ENCODE measurements at places on chromosomes 2 and 18.

DNA sequence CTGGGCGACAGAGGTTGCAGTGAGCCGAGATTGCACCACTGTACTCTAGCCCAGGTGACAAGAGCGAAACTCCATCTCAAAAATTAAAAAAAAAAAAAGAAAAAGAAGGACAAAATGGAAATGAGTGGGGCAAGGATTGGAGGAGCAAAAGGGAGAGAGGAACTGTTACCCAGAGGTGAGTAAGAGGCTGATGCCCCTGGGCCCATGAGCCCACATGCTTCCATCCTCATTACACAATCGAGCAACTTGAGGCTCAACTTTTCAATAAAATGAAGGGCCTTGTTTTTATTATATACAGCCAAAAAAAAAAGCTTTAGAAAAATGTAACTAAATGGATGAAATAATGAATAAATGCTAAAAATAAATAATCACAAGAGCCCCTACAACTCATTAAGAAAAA lies 91.7 kb upstream of the YWHAQ start:
- DNase-seq = no peak

GRCh38 chr18:65567372-65567771 lies 183.4 kb upstream of the CDH7 start:
- peak; percentile 61 for DNase-seq

GRCh38 chr2:12718015-12718671 lies 1.4 kb downstream of the TRIB2 start:
- DNase-seq = peak; percentile 51

DNA sequence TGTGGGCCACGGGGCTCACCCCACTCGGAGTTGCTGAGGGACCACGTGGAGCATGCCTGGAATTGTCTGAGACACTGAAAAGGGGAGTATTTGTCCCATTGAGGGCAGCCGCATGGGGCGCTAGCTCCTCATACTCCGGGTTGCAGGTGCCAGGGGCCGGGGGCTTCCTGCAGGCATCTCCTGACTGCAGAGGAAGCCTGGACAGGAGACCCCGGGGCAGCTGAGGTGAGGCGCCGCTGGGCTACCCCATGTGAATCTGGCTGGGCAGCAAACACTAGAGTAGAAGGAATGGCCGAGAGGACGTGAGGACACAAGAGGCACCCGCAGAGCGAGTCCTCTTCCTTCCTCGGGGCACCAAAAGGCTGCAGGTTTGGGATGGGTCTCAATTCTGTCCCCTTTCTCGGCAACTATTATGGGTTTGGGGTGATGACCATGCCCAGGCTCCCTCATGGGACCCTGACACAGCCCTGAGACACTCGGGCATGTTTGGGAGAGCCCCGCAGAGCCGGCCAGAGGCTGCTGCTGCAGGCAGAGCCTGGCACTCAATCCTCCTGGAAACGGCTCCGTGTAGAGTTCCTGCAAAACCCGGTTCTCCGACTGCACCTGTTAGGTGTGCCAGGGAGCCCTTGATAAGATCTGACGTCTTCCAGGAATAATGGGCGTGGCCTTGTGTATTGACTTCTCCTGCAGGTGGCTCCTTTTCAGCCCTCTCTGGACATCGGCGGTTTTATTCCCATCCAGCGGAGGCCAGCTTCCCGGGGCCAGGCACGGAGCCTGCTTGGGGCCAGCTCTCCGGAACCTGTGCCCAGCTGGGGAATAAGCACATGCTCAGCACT lies 77.0 kb downstream of the CTIF start:
- DNase-seq = no peak

DNA sequence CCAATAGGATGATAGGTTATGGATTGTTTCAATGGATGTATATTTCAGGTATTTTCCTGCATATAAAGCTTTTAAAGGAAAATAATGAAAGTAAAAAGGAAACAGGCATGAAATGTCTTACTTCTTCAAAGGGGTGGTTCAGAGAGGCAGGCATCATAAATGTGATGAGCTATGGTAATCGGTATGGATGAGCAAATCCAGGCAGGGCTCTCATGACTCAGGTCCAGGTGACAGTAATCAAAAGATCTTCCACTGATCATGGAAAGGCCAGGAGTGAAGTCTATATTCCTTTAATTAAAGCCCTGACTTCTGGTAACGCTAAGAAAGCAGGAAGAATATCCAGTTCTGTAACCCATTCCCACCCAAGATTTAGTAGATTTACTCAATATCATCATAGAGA lies 48.7 kb upstream of the RGPD4 start:
- DNase-seq = no peak

GRCh38 chr18:12559319-12559718 lies 98.6 kb downstream of the SPIRE1 start:
- DNase-seq = no peak

- no peak for DNase-seq
Observed at GRCh38 chr2:189534854-189535832, 45.4 kb downstream of the SLC40A1 start.

DNA sequence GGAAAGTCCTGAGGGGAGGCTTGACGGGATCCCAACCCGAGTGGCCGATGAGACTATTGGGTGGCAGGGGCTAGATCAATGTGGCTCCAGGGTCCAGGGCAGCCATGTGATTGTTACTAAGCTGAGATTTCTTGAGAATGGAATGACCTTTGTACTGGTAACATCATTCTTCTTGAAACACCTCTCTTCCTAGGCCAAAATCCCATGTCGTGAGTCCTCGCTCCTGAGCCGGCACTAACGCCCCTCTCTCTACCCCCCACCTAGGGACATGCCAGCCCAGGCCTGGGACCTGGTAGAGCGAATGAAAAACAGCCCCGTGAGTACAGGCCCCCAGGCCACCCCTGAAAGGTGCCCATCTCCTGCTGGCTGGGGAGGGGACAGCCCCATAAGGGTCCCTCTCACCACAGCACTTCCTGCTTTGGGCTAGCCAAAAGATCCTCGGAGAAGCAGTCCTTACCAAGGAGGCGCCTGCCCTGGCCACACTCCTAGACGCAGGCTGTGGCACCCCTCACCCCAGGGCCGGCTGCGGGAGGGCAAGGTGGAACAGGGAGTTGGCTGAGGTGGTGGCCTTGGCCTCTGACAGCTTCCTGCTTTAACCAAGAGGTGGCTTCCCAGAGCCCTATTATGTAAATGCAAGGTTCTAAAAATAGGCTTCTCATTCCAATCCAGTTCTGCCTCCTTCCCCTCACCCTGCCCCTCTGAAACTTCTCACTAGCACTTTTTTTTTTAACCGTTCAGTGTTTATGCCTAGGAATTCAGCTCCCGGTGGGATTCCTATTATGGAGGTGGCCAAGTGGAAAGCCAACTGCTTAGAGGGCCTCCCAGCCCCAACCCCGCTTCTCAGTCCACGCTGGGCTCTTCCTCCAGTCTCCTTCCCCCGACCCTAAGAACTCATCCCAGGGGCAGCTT lies 126.6 kb upstream of the PPP1CB start:
- DNase-seq = no peak

GRCh38 chr18:7978834-7979233 lies 411.7 kb downstream of the PTPRM start:
- DNase-seq = no peak

GRCh38 chr18:58041633-58042032 lies 2.4 kb upstream of the NEDD4L start:
- DNase-seq = peak; percentile 71

GRCh38 chr2:163397451-163397850 lies 338.4 kb downstream of the FIGN start:
- DNase-seq = no peak

DNA sequence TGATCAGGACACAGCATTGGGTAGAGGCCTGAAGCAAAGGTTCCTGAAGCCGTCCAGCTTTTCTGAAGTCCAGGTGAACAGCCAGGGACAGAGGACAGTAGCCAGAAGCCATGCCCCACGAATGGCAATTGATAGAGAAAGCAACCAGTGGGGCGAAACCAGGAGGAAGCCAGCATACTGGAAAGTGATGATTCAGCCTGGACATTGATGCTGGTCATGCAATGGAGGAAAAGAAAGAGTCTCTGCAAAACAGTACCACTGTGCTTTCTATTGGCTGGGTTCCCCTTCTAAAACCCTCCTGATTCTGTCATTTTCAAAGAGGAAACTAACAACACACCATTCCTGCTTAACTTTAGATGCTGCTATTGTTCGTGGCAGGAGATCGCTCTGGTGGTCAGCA lies 221.4 kb upstream of the EPAS1 start:
- DNase-seq = no peak

- peak; percentile 82 for DNase-seq
Observed at GRCh38 chr2:217166241-217166850, 306.5 kb upstream of the TNP1 start.

DNA sequence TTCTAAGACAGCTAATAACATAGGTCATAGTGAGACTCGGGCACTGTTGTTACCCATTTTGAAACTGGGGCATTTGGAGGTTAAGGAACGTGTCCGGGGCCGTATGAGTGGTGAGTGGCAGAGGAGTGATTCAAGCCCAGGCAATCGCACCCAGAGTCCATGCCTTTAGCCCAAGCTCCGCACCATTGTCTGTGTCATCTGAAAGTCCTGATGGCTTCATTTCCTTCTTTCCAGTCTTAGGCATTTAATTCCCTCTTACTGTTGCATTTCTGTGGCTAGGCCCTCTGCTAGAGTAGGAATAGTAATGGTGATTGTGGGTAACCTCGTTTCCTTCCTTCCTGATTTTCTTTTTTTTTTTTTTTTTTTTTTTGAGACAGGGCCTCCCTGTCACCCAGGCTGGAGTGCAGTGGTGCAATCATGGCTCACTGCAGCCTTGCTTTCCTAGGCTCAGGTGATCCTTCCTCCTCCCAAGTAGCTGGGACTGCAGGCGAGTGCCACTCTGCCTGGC lies 49.8 kb upstream of the ASB1 start:
- no peak for DNase-seq

DNA sequence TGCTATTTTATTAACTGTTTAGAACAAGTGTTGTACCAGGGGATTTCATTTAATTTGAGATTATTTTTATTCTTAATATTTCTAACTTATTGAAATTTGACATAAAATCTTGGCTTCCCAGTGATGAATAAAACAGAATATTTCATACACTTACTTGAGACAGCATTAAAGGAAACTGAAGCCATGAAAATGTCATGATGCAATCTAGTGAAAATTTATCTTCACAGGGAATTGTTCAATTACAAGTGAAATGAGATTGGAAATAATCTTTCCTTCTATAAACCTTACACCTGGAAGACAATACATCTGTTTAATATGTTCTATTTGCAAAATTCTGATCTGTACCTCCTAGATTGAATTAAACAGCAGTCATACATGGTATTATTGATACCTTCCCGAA lies 511.0 kb upstream of the CDH7 start:
- DNase-seq = no peak

GRCh38 chr2:240469239-240469636 lies 33.8 kb downstream of the GPC1 start:
- DNase-seq = no peak
